GM12864 (cell line): ENCODE measurements at places on chromosomes 2 and 18.

- no peak for DNase-seq
Measured at GRCh38 chr2:113230531-113230930, 48.2 kb downstream of the PAX8 start.

DNA sequence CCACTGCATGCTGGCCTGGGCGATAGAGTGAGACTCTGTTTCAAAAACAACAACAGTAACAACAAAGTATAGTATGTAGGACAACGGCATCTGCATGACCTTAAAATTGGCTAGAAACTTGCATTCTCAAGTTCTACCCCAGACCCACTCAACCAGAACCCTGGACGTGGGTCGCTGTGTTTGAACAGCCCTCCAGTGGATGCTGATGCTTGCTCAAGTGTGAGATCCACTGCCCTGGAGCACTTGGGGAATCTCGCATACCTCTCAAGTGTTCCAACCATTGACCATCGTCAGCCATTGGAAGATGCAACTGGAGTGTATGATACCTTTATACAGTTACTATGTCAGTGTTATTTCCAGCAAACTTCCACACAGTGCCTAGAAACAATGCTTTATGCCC lies 435.9 kb downstream of the DCDC2C start:
- DNase-seq: no peak

DNA sequence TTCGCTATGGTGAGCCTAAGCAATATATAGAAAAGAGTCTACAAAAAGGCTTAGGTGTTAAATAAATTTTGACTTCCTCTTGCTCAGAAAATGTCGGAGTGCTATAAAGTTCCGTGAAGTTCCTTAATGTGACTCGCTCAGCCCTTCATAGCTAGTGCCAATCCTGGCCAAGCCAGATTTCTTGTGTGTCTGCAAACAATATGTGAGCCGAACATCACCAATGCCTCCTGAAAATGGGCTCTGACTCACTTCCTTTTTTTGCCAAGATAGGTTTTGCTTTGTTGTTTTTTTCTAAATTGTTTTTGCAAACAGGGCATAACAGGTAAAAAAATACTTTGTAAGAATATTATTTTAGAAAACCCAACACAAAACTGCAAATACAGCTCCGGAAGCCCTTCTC lies 26.1 kb downstream of the CDC42EP3 start:
- DNase-seq: no peak

- DNase-seq: no peak
Measured at GRCh38 chr2:108195133-108195439, 44.7 kb upstream of the SULT1C3 start.

- no peak for DNase-seq
Measured at GRCh38 chr2:238638100-238638981, 209.5 kb upstream of the TWIST2 start.

DNA sequence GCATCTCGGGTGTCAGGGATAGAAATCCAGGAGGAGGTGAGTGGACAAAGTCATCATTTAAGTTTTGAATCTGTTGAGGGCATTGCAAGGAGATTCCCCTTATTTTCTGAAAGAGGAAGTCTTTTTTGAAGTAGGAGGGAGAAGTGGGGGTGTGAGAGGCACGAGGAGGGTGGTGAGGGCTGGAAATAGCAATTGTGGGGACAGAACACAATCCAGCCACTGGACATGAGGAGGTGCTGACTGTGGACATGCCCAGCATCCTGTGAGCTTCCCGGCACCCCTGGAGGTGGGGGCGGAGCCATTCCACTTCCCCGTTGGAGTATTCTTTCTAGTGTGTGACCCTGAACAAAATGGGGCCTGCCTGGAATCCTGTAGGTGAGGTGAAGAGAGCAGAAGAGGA lies 310.7 kb upstream of the EPAS1 start:
- no peak for DNase-seq

- DNase-seq: no peak
Measured at GRCh38 chr2:122389694-122390093, 634.2 kb downstream of the TSN start.

- no peak for DNase-seq
Measured at GRCh38 chr2:172861098-172861497, 125.5 kb downstream of the RAPGEF4 start.

DNA sequence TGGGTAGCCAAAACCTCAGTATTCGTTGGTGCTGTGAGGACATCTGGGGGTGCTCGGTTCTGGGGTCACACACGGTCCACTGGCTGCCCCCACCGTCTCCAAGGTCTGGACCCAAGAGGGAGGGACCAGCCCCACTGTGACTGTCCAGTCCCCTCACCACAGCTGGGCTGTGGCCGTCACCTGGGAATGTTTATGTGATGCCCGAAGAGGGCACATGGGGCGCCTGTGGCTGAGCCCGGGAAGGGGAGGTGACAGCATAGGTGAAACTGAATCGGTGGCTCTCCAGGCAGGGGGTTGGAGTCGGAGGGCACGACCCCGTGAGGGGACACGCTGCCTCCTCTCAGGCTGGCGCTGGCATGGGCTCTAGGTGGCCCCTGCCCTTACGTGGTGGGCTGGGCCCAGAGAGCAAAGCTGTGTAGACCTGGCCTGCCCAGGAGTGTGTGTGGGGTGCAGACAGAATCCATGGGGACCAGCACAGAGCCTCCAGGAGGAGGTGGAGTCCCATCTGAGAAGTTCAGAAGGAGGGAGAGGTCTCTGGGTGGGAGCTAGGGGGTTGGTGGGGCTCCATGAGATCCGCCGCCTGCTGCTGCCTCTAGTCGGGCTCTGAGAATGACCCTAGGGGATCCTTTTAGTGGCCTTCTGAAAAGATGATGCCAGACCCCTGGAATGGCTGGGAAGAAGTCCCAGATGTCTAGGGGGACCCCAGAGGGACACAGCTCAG lies 1.8 kb downstream of the BOK start:
- no peak for DNase-seq

DNA sequence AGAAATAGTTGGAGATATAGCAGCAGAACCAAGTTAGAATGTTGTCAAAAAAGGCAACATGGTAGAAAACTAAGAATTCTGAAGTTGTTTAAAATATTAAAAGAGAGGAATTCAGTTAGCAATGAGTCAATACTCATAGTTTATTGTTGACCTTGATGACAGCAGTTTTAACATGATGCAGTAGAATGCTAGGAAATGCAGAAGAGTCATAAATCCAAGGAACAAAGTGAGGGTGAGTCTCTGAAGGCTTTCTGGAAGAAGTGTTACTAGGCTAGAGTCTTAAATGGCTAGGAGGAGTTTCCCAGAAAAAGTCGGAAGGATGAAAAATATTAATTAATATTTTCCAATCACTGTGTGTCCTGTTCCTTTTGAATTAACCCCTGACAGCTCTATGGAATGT lies 807.3 kb downstream of the TSN start:
- no peak for DNase-seq

- DNase-seq: no peak
Measured at GRCh38 chr2:7539077-7539476, 621.9 kb downstream of the RNF144A start.

GRCh38 chr2:82317012-82317411 lies 2012.5 kb upstream of the LRRTM1 start:
- DNase-seq: no peak

GRCh38 chr2:210188755-210189154 lies 17.5 kb upstream of the KANSL1L start:
- DNase-seq: no peak

DNA sequence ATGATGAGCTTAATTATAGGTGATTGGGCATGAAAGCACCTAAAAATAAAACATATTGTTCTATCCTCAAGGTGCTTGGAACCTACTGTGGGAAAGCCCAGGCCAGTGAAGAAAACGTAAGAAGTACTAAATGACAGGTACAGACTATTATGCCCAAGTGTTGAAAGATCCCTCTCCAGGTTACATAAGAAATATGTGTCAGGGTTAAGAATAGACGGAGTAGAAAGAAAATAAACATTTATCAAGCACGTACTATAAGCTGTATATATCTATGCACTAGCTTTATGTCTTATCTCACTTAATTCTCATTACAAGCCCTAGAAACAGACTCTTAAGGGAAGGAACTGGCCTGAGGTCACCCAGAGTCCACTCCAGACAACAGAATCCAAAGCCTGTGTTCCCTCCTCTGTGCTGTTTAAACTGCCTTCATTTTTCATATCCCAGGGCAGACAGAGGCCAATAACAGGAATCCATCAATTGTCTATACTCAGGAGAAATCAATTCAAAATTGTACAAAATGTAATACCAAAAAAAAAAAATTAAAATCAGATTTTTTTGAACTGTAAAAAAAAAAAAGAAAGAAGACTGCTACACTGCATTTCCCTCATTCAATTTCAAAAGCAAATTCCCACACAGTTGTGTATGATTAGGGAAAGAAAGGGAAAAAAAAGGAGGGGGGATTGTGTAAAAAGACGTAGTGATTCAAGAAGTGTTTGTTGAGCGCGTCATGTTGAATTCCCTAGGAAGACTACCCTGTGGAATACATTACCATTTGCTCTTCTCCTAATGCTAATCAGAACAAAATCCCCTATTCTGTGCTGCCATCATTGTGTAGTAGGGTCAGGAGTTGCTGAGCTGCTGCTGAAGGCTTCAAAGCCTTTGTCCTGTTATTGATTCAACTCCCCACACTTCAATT lies 156.3 kb downstream of the IRS1 start:
- no peak for DNase-seq

GRCh38 chr2:64812285-64812684 lies 158.6 kb upstream of the SERTAD2 start:
- no peak for DNase-seq

GRCh38 chr2:127197475-127198385 lies 22.4 kb downstream of the CYP27C1 start:
- peak; percentile 21 for DNase-seq

DNA sequence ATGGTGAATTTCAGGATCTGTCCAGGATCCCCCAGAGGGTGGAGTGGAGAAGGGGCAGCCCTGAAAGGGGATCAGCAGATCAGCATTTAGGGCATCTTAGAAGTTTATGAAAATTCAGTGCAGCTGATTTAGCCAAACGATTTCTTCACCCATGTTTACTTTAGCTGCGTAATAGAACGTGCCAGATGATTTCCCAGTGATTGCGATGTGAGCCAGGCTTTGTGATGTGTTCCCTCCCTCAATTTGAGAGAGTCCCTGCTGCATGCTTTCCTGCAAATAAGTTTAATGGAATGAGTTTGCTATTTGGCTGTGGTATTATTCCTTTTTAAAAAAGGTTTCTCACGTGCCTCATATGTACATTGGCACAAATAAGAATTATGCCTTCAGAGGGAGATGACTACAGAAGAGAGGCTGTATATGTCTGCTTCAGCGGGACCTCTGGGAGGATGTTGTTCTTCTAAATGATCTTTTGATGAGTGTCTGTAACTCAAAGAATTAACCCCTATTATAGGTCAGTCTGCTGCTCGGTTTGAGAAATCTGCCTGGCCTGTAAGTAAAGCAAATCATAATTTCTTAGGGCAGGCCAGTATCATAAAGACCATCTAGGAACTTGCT lies 111.9 kb downstream of the MRO start:
- no peak for DNase-seq

GRCh38 chr18:58762781-58763171 lies 91.5 kb downstream of the MALT1 start:
- DNase-seq: no peak

GRCh38 chr18:76765649-76766048 lies 56.7 kb upstream of the ZNF236 start:
- no peak for DNase-seq

- no peak for DNase-seq
Measured at GRCh38 chr2:125634662-125635061, 1021.3 kb upstream of the GYPC start.

- no peak for DNase-seq
Measured at GRCh38 chr2:138430181-138430580, 71.4 kb upstream of the SPOPL start.
